ENCODE measurements at places on chromosomes 3 and 15.

DNA sequence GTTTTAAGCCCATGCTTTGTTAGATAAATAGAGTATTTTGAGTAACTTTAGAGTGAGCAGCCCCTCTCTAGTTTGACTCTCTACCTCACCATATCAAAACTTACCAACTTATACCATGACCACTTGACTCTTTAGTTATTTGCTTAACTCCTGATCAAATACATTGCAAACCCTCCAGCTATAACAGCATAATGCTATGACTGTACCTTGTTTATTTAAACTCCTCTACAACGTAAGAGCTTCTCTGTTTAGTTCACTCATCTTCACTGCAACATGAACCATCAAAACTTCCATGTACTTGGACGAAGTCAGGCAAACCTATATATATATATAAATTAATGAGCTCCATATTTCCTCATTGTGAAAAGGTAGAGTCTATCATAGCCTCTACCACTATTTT, 218.2 kb downstream of the DPH6 start:
- H3K4me1 ChIP-seq = peaks cover 44% of the 10 kb centered on the region
- H3K27ac ChIP-seq = no peak overlapping the region
- no peak for DNase-seq
- no peak overlapping the region for H3K4me3 ChIP-seq

DNA sequence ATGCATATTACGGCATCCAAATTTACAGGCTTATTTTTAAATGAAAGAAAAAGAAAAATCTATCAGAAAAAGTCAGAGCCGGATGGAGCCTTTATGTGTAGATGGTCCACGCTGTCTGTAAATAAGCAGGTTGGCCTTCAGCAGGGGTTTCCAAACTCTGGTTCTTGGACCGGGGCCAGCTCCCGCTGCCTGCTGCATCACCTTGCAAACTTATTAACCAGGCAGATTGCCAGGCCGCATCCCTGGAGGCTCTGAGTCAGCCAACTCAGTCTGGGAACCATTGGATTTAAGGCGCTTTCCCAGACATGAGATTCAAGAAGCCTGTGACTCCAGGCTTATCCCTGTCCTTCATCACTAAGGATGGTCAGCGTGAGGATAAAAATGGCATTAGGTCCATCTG, 212.4 kb downstream of the OPA1 start:
- peak; percentile 91 for DNase-seq
- H3K4me1 ChIP-seq = peaks cover 31% of the 10 kb centered on the region
- no peak overlapping the region for H3K27ac ChIP-seq
- no peaks in the 10 kb centered on the region for H3K27me3 ChIP-seq
- H3K36me3 ChIP-seq = no peaks in the 10 kb centered on the region
- H3K4me3 ChIP-seq = no peak overlapping the region

- H3K4me3 ChIP-seq = no peak overlapping the region
- no peaks in the 10 kb centered on the region for H3K36me3 ChIP-seq
Observed at GRCh38 chr3:54222316-54222715, 100.0 kb downstream of the CACNA2D3 start.

DNA sequence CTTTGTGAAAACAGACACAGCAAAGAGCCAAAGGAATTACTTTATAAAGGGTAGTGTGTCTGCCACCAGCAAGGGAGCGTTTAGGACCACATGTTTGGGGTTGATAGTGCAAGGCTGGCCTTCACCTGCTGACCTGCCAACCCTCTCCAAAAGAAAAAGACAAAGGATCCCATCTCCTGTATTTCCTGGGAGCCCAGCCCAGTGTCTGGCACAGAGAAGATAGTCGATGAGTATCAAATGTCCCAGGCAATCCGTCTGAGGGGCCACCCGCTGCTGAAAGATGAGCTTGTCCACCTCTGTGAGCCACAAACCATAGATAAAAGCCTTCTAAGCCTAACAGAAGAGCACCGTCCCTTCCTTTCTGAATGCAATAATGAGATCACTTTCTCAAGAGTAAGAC, 154.8 kb upstream of the CTNNB1 start:
- H3K36me3 ChIP-seq = no peaks in the 10 kb centered on the region
- no peaks in the 10 kb centered on the region for H3K4me1 ChIP-seq
- H3K27ac ChIP-seq = no peak overlapping the region
- no peak for DNase-seq

DNA sequence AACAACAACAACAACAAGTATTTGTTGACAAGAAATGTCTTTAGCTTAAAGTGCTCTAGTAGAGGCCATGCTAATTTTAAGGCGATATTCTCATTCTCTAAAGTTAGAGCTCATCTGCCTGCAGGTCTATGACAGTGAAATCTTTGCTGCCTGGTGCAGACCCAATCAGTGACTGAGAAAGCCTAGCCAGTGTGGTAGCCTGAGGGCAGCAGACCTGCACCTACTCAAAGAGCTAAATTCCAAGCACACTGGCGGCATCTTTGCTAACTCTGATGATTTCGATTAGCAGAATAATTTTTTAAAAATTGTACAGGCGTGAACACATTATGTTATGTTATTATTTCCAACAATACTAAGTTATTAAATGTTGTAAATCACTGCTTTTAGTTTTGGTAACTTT, 228.8 kb upstream of the RGMA start:
- DNase-seq = no peak
- H3K4me1 ChIP-seq = peaks cover 18% of the 10 kb centered on the region
- H3K27me3 ChIP-seq = peaks cover 11% of the 10 kb centered on the region

GRCh38 chr15:33834892-33835743, 133.2 kb upstream of the CHRM5 start:
- DNase-seq = no peak
- H3K36me3 ChIP-seq = no peaks in the 10 kb centered on the region
- no peak overlapping the region for H3K27ac ChIP-seq
- peaks cover 13% of the 10 kb centered on the region for H3K4me1 ChIP-seq
- no peaks in the 10 kb centered on the region for H3K27me3 ChIP-seq
- H3K4me3 ChIP-seq = no peak overlapping the region

DNA sequence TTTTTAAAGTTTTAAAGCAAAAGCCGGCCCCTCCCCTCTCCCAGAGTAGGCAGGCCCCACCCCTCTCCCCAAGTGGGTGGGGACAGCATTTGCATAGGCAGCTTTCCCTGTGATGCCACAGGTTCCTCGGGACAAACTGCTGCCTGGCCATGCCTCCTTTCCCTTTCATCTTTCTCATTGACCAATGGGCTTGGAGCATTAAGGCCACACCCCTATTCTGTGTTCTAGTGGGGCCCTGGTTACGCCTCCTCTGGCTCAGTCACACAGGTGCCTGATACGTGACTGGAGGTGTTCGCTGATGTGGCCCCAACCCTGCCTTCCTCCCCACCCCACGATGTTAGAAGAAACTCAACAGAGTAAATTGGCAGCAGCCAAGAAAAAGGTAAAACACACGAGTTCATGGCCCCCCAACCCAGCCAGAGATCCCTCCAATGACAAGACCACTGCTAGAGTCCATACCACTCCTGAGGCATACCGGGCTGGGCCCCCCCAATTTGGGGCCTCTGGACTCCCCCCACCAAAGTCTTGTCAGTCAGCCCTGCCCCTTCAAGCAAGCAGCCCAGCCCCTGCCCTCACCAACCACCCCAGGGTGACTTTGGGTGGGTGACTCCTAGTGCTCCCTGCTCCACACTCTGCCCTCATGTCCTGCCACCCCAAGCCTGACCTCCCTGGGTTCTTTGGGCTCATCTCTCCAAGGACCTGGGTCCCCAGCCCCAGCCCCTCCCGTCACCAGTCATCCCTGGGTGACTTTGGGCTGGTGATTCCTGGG, 62.8 kb upstream of the CSPG4 start:
- H3K36me3 ChIP-seq = no peaks in the 10 kb centered on the region
- peaks cover 10% of the 10 kb centered on the region for H3K4me1 ChIP-seq
- no peak overlapping the region for H3K4me3 ChIP-seq
- DNase-seq = no peak

DNA sequence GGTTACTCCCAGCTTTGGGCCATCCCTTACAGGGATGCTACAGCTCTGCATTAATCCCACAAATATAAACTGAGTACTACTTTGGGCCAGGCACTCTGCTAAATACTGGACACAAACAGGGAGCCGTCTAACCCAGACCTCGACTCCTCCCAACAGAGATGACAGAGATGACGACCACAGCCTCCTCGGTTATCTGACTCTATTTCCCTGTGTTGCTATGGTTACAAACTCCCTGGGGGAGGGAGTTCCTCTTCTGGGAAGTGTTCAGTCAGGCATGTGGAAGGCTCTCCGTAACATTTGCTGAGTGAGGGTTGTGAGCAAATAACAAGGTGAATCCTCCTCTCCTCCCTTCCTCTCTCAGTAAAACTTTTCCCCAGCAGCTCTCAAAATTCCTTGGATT, 6.7 kb upstream of the CMTM7 start:
- no peaks in the 10 kb centered on the region for H3K36me3 ChIP-seq
- H3K27me3 ChIP-seq = no peaks in the 10 kb centered on the region
- peaks cover 8% of the 10 kb centered on the region for H3K4me1 ChIP-seq
- no peak for DNase-seq
- H3K27ac ChIP-seq = no peak overlapping the region

DNA sequence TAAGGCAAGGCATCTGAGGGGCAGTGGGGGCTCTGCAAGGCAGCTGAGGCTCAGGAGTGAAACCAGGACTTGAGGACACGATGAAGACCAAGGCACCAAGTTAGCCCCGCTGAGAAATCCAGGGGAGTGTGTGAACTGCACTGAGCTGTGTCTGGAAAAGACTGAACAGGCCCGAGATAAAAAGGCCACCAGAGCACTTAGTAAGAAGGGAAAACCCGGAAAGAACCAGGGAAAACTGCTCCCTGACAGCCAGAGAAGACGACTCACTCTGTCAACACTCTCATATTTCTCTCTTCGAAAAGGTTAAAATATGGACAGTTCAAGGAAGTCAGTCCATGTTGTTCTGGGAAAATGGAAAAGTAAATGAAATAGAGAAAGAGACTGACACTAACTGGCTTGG, 109.0 kb downstream of the SEC22A start:
- H3K4me1 ChIP-seq = peaks cover 8% of the 10 kb centered on the region
- no peaks in the 10 kb centered on the region for H3K36me3 ChIP-seq
- H3K27me3 ChIP-seq = peaks cover 15% of the 10 kb centered on the region
- no peak overlapping the region for H3K4me3 ChIP-seq
- DNase-seq = no peak

DNA sequence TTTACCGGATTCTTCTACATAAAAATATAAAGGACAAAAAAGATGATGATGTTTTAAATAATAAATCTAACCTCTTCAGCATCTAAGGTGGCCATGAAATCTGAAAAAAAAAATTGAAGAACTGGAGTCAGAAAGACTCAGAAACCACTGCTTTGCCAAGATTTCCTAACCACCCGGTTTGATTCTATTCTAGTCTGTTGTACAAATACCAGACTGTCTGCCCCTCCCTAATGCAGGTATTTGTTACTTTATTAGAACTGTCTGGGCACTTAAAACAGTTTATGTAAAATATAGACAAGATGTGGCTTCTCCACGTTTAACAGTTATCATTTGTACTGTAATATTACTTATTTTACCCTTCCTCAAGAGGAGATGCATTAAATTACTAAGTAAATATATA, 48.8 kb downstream of the UACA start:
- DNase-seq = no peak
- H3K36me3 ChIP-seq = no peaks in the 10 kb centered on the region
- peak overlapping the region; percentile 93 for H3K27ac ChIP-seq

GRCh38 chr3:128933213-128933921, 53.9 kb downstream of the ACAD9 start:
- H3K27me3 ChIP-seq = peaks cover 40% of the 10 kb centered on the region
- no peak overlapping the region for H3K27ac ChIP-seq

DNA sequence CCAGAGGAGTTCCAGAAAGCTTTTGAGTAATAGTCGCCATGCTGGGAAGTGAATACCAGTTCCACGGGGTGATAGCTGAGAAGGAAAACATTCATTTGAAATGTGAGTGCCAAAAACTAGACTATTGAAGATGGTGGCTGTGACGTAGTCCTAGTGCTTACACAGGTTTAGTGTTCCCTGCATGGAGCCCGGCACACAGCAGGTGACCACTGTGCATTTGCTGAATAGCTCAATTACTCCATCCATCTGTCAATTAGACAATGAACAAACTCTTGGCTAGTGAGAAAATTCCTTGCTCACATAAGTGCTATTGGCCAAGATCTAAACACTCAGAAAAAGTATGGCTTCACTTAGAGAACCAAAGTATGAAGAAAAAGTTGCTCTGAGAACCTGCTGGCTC, 448.1 kb upstream of the WNT5A start:
- no peak for DNase-seq
- H3K36me3 ChIP-seq = no peaks in the 10 kb centered on the region
- H3K27me3 ChIP-seq = peaks cover 3% of the 10 kb centered on the region

DNA sequence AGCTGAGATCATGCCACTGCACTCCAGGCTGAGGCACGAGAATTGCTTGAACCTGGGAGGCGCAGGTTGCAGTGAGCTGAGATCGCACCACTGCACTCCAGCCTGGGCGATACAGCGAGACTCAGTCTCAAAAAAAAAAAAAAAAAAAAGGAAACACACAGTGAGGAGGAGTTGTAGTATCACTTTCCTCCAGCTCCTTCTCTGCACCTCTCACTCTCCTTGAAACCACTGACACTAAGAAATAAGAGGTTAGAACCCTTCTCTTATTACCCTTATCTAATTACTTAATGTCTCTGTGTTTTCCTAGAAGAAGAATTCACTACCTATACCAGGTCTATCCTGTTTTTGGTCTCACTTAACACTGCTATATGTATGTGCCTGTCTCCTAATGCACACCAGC, 31.7 kb downstream of the RAB27A start:
- peaks cover 7% of the 10 kb centered on the region for H3K4me1 ChIP-seq
- no peak overlapping the region for H3K4me3 ChIP-seq
- no peaks in the 10 kb centered on the region for H3K27me3 ChIP-seq
- no peak for DNase-seq

- no peak for DNase-seq
- H3K4me3 ChIP-seq = no peak overlapping the region
- H3K27ac ChIP-seq = no peak overlapping the region
- H3K36me3 ChIP-seq = peaks cover 40% of the 10 kb centered on the region
- H3K27me3 ChIP-seq = no peaks in the 10 kb centered on the region
Observed at GRCh38 chr3:154310840-154311239, 13.4 kb downstream of the DHX36 start.

- H3K4me1 ChIP-seq = peaks cover 5% of the 10 kb centered on the region
- no peak overlapping the region for H3K27ac ChIP-seq
- no peak overlapping the region for H3K4me3 ChIP-seq
- DNase-seq = no peak
Observed at GRCh38 chr15:85551221-85551832, 170.9 kb downstream of the AKAP13 start.

DNA sequence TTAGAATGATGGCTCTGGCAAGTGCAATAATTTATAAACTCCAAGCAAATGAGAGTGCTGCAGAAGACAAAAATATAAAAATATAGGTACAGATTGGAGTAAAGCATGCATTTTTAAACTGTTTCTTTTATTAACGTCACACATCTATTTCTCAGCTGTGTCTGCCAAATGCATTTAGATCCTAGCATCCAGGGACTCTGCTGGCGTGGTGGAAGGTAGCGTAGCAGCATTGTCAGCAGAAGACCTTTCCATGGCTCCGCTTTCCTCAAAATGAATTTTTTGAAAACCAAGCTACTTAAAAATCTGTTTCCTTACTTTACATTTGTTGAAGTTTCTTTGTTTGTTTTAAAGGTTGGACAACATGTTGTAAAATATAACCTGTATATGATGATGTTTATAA, 16.3 kb upstream of the ATP10A start:
- H3K4me1 ChIP-seq = peaks cover 4% of the 10 kb centered on the region
- no peak for DNase-seq
- H3K36me3 ChIP-seq = no peaks in the 10 kb centered on the region
- H3K4me3 ChIP-seq = no peak overlapping the region

GRCh38 chr3:33008282-33008681, 56.8 kb downstream of the CCR4 start:
- H3K27me3 ChIP-seq = no peaks in the 10 kb centered on the region
- no peak for DNase-seq
- H3K4me1 ChIP-seq = no peaks in the 10 kb centered on the region
- no peak overlapping the region for H3K27ac ChIP-seq
- no peak overlapping the region for H3K4me3 ChIP-seq
